GM23248 (cell line): ENCODE measurements at places on chromosomes 12 and 14.

GRCh38 chr14:97544571-97544970 is 747.4 kb downstream of the VRK1 start:
- DNase-seq = no peak

DNA sequence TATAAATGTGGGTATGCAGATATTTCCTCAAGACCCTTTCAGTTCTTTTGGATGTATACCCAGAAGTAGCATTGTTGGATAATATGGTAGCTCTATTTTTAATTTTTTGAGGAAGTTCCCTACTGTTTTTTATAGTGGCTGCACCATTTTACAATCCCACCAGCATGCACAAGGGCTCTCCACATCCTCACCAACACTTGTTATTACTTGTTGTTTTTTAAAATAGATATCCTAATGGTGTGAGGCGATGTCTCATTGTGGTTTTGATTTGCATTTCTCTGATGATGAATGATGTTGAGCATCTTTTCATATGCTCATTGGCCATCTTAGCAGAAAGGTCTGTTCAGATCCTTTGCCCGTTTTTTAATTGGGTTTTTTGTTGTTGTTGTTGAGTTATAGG is 47.1 kb downstream of the DIP2B start:
- no peak for DNase-seq

DNA sequence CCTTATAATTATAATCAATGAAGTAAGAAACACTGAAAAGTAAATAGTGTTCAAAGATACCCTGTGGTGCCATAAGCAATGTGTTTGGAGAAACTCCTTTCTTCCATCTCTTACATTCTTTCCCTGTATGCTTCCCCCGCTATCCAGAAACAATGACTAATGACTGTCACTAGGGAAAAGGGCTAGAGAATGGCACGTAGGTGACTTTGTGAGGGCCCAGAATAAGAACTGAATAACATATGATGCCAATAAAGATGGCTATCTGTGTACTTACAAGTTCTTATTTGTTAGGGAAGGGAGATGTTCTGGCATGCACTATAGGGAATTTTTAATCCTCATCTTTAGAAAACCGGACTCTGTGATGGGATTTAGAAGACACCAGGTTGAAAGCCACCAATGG is 4.7 kb upstream of the KRT7 start:
- no peak for DNase-seq

- DNase-seq = peak; percentile 62
Observed at GRCh38 chr12:15754233-15754632, 35.0 kb downstream of the EPS8 start.

- no peak for DNase-seq
Observed at GRCh38 chr12:67633708-67634107, 14.8 kb upstream of the DYRK2 start.

- DNase-seq = no peak
Observed at GRCh38 chr12:41941079-41941478, 203.6 kb downstream of the GXYLT1 start.

DNA sequence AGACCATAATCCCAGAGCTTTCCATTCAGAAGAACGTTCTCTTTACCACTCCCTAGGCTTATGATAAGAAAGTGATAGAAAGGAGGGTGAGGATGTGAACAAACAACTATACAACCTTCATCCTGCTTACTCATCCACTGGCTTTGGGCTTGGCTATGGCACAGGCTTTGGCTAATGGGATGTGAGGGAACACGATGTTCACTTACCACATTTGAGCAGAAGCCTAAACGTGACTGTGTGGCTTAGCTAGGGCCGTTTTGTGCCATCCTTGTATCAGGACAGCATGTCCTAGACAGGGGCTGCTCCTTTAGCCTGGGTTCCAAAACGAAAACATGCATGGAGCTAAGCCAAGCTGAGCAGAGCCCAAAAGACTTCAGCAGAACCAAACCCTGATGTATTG is 118.6 kb upstream of the CCDC175 start:
- DNase-seq = no peak

DNA sequence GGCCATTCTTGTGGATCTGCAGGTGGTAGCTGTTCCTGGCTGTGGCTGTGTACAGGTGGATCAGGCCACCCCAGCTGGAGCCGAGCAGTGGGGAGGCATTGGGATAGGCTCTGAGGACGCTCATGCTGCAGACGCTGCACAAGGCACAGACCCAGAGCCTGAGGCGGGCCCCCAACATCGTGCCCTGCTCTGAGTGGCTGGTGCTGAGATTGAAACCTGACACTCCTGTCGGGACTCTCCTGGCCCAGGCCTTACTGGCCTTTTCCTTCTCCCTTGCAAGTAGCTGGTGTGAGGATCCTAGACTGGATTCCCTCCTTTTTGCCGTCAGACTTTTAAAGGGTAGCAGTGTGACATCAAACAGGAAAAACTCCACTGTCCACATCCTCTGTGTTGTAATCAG is at the start of gene FGF23:
Gene FGF23, minus strand, starts transcription at position 308 of the 400 bp plus-strand sequence. Its CDS starts 130 bp downstream, at position 178.
- no peak for DNase-seq

- no peak for DNase-seq
Observed at GRCh38 chr14:34775922-34776321, 61.5 kb upstream of the CFL2 start.

DNA sequence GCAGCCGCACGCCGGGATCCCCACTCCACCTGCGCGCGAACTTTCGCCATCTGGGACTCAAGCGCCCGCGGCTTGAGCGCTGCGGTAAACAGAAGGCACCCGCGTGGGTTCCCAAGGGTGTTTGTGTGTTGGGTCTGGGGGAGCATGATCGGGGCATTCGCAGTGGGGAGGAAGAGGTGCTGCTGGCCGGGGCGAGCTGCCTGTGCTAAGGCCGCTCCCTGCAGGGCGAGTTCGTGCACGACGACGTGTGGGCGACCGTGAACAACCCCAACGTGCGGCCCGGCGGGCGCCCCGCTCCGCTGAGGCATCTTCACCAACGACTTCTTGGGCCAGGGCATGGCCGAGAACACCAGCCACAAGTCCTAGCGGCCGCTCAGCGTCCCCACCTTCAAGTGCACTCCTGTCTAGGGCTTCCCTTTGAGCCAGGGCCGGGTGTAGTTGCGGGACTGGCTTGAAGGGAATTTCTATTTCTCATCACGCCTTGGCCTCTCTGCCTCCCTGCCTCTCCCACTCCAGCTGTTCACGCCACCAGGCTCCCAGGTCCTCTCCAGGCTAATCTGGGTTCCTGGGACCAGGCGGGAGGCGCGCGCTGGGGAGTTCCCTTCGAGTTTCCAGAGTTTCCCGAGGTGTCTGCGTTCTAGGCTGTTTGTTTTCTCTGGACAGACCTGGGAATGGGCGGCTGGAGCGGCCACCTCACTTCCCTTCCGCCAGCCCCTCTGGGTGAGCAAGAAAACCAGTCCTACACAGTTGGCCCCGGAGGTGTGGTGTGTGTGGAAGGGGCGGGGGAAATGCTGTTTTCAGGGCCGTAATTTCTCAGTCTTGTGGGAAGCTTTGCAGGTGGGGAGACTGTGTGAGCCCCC is 417.8 kb upstream of the TMTC1 start:
- DNase-seq = peak; percentile 10

- DNase-seq = no peak
Observed at GRCh38 chr12:130987151-130987931, 33.6 kb downstream of the ADGRD1 start.

DNA sequence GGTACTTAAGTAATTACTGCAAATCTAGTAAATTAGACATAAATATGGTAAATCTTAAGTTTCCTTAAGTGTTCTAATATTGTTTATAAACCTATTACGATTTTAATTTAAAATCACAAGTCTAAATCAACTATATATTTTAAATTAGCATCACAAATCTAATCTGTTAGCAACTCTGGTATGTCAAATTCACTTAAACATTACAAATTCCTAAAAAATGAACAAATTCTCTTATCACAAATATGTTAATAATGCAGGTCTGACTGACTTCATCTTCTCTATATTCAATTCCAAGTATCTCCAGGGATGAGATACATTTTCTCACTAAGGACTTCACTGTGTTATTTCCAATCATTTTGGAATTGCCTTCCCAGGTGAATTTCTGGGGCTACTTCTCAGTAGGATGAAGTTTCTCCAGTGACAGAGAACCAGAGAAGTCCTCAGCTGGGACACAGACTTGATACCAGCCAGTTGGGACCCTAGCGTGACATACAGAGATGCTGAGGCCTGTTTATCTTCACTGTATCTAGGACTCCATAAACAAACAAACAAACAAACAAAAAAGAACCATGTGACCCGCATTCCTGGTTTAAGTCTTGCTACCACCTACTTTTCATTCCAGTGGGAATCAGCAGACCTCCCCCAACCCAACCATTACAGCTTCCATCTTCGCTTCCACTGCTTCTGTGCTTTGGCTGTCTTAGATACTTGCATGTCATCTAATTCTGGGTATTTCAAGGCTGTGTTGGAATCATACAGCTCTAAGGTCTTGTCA is 21.8 kb downstream of the CFAP251 start:
- no peak for DNase-seq

GRCh38 chr14:38904959-38905358 is 198.1 kb downstream of the SEC23A start:
- DNase-seq = no peak
